Adrenal gland (tissue), 19 donors: ENCODE measurements at places on chromosomes 7 and 10. TPM values are rescaled to one million over a fixed set of nuclear protein-coding genes. Genes with fewer than 3 reads are reported as not detected.

DNA sequence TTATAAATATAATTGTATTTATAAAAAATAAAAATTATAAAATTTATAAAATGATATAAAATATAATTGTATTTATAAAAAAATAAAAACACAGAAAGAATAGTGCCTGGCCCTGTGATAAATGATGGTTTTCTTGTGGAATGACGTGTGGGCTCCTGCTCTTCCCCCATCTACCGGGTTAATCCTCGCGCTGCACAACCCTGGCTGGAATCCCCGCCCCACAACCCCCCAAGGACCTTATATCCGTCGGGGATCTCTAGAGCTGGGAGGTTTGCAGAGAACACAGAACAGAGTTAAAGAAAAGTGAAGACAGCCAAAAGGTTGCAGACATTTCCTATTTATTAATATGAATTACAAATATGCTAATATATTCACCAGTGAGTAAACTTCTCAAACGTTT lies 95.4 kb upstream of the NPS start:
- H3K4me1 ChIP-seq = no peaks in the 10 kb centered on the region
- no peak for DNase-seq
- no peak overlapping the region for H3K27ac ChIP-seq

DNA sequence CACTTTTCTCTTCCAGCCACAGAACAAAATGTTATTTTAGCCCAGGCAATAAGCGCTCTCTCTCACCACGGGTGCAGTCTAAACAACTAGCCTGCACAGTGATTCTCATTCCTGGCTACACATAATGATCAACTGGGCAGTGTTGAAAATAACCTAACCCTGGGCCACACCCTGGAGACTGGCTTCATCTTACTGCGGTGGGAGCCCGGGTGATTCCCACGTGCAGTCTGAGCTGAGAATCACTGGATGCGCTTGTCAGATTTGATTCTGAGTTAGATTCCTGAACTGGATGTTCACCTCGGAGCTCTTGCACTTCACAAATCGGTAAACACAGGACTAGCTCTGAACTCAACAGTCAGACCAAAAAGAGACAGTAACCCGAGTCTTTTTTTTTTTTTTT lies 14.9 kb downstream of the ZC3HAV1 start:
- no peak overlapping the region for H3K27ac ChIP-seq
- H3K4me1 ChIP-seq = peaks cover 62% of the 10 kb centered on the region
- H3K27me3 ChIP-seq = no peaks in the 10 kb centered on the region
- no peak for DNase-seq
- no peak overlapping the region for H3K4me3 ChIP-seq
- H3K36me3 ChIP-seq = no peaks in the 10 kb centered on the region

DNA sequence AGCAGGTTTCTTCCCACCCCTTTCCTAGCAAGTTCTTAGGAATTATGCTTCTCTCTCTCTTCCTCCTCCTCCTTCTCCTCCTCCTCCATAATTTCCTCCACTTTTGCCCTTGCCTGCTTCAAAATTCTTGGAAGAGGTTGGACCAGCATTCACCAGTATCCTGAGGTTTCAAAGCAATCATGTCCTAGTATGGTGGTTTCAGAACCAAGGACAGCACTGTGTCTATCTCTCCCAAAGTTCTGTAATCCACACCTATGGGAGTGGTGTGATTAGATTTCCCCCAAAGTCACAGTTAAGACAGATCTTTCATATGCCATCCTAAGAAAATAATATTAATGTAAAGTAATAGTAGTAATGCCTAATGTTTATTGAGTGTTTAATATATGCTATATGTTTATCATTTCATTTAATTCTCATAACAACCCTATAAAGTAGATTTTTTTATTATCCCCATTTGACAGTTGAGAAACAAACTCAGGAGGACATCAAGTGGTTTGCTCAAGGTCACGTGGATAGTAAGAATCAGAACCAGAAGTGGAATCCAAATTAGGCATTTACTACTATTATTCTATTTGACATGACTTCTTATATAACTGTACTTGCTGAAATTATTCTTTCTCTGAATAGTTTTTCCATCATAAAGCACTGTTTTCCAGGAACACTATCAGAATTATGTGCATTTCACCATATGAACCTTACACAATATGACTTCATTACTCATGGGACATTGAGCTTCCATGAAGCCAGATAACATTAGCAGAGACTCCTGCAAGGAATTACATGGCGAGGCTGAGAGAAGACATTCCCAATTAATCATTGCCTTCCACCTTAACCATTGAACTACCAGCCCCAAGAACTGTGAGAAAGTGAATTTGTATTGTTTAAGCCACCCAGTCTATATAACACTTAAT lies 91.4 kb downstream of the IPMK start:
- no peaks in the 10 kb centered on the region for H3K27me3 ChIP-seq
- no peak overlapping the region for H3K27ac ChIP-seq
- DNase-seq = no peak
- no peaks in the 10 kb centered on the region for H3K36me3 ChIP-seq
- H3K4me3 ChIP-seq = no peak overlapping the region
- no peaks in the 10 kb centered on the region for H3K4me1 ChIP-seq

DNA sequence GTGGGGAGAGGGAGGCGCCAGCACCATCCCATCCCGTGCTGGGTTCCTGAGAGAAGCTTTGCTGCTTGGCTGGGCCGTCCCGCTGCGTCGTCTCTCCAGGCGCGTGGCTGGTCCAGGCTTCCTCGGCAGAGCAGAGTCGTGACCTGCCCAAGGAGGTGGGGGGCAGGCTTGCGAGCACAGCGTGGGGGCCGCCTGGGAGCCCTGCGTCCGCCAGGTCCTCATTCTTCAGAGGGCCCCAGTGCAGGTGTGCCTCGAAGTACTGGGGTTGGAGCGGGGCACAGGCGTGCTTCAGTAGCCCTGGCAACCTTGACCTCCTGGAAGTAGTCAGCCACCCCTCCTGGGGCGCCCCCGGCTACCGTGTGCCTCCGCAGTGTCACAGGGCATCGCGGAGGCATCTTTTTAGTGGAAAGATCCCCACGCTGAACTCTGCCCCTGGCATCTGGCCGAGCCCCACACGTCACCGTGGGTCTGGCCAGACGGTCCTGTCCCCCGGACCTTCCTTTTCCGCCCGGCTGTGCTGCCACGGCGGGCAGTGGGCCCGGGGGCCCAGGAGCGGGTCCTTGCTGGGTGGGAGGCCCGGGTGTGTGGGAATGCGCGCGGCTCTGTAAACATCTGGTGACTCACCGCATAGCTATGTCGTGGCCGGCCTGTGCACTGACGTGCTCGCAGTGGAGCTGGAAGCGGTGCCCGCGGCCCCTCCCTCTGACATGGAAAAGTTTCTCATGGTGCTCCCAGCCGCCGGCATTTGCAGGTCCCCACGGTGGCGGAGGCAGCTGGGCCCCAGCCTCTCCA lies 6.4 kb downstream of the MAFK start:
- H3K27ac ChIP-seq = peak overlapping the region; percentile 100
- H3K36me3 ChIP-seq = peaks cover 27% of the 10 kb centered on the region
- H3K4me1 ChIP-seq = peaks cover 45% of the 10 kb centered on the region
- H3K4me3 ChIP-seq = no peak overlapping the region
- peak; percentile 98 for DNase-seq

DNA sequence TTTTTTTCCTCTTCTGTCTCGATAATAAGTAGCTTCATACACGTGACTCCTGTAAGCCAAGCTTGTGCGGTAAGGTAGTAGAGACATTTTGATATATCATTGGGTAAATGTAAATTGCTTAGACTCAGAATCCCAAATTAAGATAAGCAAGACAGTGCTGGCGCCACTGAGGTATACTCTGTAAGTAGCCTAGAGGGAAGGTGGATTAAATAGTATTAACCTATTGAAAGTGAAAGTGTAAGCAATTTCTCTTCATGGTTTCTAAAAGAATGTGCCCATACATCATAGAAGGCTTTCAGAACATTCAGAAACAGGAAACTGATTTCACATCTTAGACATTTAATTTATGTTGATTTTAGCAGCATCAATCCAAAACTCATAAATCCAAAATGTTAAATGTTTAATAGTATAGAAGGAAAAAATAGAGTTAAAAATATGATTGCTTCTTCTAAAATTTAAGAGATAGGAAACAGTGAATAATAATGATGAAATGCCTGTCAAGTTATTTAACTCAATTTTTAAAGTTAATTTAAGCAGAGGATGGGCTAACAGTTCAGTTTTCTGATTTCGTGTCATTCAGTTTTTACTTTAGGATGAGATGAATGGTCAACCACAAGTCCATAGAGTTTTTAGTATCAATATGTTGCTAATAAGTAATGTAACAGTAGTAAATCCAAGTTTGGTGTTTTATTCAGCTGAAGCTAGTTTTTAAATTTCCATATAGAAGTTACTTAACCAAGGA lies 36.8 kb downstream of the LRRC72 start:
- H3K36me3 ChIP-seq = no peaks in the 10 kb centered on the region
- no peak overlapping the region for H3K27ac ChIP-seq
- H3K27me3 ChIP-seq = no peaks in the 10 kb centered on the region
- no peak for DNase-seq
- H3K4me1 ChIP-seq = no peaks in the 10 kb centered on the region
- no peak overlapping the region for H3K4me3 ChIP-seq

GRCh38 chr7:29105752-29106668 lies 40.3 kb downstream of the CPVL start:
- no peaks in the 10 kb centered on the region for H3K27me3 ChIP-seq
- H3K36me3 ChIP-seq = no peaks in the 10 kb centered on the region

GRCh38 chr7:113159746-113160339 lies 41.5 kb upstream of the SMIM30 start:
- no peaks in the 10 kb centered on the region for H3K27me3 ChIP-seq
- no peak overlapping the region for H3K27ac ChIP-seq
- no peaks in the 10 kb centered on the region for H3K36me3 ChIP-seq
- peak; percentile 13 for DNase-seq
- H3K4me1 ChIP-seq = no peaks in the 10 kb centered on the region

GRCh38 chr10:94680544-94680943 lies 3.0 kb upstream of the CYP2C18 start:
- H3K27me3 ChIP-seq = no peaks in the 10 kb centered on the region
- DNase-seq = no peak
- H3K4me1 ChIP-seq = no peaks in the 10 kb centered on the region
- H3K4me3 ChIP-seq = no peak overlapping the region
- no peaks in the 10 kb centered on the region for H3K36me3 ChIP-seq

GRCh38 chr7:89027781-89028180 lies 232.2 kb upstream of the TEX47 start:
- no peak overlapping the region for H3K4me3 ChIP-seq
- DNase-seq = no peak
- H3K4me1 ChIP-seq = no peaks in the 10 kb centered on the region

GRCh38 chr7:77254429-77254828 lies 54.8 kb upstream of the FGL2 start:
- H3K4me1 ChIP-seq = no peaks in the 10 kb centered on the region
- no peak overlapping the region for H3K27ac ChIP-seq
- no peak overlapping the region for H3K4me3 ChIP-seq
- no peak for DNase-seq

DNA sequence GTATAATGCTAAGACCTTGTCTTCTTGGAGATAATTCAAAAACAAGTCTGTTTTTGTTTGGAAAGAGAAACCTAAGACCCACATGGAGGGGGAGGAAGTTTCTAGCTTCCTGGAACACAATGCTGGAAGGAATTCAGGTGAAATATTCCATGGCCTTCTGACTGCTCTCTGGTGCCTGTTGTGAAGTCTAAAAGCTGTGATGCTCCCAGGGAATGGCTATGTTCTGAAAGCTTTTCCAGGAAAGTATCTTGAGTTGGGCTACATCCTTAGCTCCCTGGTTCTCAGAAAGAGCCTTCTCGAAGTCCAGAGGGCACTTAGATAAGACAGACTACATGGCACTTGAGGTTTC lies 12.5 kb upstream of the PFKP start:
- no peak for DNase-seq
- no peaks in the 10 kb centered on the region for H3K4me1 ChIP-seq
- no peak overlapping the region for H3K27ac ChIP-seq
- peaks cover 5% of the 10 kb centered on the region for H3K27me3 ChIP-seq
- H3K4me3 ChIP-seq = no peak overlapping the region

DNA sequence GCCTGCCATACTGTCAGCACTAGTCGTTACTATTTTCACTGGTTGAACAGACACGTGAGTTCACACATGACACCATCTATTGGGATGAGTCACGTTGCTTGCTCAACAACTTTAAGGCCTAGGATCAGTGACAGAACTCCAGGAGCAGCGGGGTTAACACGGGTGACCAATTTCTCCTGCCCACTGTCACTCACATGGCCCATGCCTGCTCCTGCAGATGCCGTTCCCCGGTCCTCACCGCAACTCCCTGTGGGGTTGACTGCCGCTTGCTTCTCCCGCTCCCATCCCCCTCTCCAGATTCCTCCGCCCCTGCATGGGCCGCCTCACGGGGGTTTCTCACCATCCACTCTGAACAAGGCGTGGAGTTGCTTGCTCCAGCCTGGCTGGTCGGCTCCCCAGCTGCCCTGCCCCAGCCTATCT lies 128.2 kb downstream of the TAX1BP1 start:
- H3K27me3 ChIP-seq = no peaks in the 10 kb centered on the region
- no peaks in the 10 kb centered on the region for H3K36me3 ChIP-seq
- DNase-seq = no peak

GRCh38 chr7:157139111-157139809 lies 534 bp downstream of the UBE3C start:
- H3K4me3 ChIP-seq = peak overlapping the region; percentile 33
- no peaks in the 10 kb centered on the region for H3K36me3 ChIP-seq
- peak; percentile 43 for DNase-seq
- H3K27ac ChIP-seq = peak overlapping the region; percentile 98

DNA sequence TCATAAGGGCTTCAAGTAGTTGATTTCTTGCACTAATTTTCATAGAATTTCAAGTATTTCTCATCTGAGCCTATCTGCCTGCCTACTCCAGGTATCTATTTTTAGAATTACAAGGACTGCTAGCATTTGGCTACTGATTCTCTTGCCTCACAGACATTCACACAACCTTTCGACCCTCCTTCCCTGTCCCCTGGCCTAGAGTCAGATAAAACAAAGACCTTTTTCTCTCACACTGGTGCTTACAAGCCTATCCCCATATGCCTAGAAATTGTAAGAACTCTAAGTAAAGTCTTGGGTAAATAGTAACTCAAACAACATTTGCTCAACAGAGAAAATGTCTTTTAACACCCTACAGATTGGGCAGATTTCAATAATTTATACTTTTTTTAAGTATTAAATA lies 6.3 kb downstream of the GPAM start:
- H3K27ac ChIP-seq = no peak overlapping the region
- H3K36me3 ChIP-seq = no peaks in the 10 kb centered on the region
- H3K4me1 ChIP-seq = peaks cover 10% of the 10 kb centered on the region
- H3K27me3 ChIP-seq = no peaks in the 10 kb centered on the region

Gene ICA1
- total RNA-seq = 5.3 TPM

Gene UMAD1
- 27.2 TPM for total RNA-seq

Gene TYSND1
- total RNA-seq = 17.9 TPM

Gene UPF2
- 13.2 TPM for total RNA-seq

Gene FAM25G
- total RNA-seq = not detected
